ENCODE measurements at places on chromosomes 6 and 20. TPM values are rescaled to one million over a fixed set of nuclear protein-coding genes. Genes with fewer than 3 reads are reported as not detected.

- DNase-seq = no peak
Measured at GRCh38 chr6:162118706-162119105, 608.9 kb downstream of the PRKN start.

DNA sequence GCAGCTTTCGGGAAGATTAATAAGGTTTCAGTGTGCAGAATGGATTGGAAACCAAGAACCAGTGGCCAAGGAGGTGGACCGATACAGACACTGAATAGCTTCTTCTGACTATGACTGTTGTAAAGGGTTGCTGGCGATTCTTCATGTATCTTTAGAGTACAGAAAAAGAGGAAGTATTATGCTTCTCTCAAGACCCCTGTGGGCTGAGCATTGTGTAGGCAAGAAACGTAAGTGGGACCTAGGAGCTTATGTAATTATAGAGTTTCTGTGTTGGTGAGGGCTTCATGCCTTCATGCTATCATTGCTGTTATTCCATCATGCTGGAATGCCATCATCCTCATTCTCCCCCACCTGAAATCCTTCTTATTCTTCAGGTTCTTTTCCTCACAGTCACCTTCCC is 105.4 kb upstream of the AKIRIN2 start:
- DNase-seq = no peak

DNA sequence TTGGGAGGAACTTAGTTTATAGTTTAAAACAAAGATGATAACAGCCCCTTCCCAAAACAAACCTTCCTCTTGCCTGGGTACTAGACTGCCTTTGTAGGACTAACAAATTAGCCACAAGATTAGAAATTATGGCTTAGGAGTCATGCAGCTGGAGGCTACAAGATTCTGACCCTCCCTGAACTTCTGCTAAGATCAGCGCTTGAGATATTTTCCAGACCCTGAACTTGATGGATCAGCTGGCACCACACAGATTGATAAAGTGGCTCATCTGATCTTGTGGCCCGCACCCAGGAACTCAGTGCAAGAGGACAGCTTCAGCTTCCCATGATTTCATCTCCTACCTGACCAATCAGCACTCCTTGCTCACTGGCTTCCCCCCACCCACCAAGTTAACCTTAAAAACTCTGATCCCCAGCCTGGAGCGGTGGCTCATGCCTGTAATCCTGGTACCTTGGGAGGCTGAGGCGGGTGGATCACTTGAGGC is 5.9 kb upstream of the SERINC3 start:
- DNase-seq = no peak

TMEM181 gene
- total RNA-seq = 19.9 TPM

Data from T-cell (primary cell).